ENCODE measurements at places on chromosomes 4 and X.

GRCh38 chr4:7417639-7418038 lies 17.1 kb downstream of the PSAPL1 start:
- DNase-seq: no peak

- DNase-seq: no peak
Observed at GRCh38 chrX:7111518-7111917, 36.0 kb upstream of the STS start.

DNA sequence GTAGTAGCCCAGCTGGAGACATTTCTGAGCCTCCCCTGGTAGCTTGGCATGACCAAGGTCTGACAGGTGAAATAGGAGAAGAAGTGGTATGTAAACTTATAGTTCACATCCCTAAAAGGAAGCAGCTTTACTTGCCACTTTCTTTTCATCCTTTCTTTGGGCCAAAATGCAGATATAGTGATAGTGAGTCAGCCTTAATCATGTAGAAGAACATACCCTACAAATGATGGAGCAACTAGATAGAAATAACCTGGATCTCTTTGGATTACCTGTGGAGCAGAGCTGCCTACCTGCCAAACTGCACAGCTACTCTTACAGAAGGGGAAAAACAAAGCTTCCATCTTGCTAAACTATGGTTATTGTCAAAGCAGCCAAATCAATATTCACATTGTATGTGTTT lies 106.7 kb upstream of the LCORL start:
- no peak for DNase-seq

DNA sequence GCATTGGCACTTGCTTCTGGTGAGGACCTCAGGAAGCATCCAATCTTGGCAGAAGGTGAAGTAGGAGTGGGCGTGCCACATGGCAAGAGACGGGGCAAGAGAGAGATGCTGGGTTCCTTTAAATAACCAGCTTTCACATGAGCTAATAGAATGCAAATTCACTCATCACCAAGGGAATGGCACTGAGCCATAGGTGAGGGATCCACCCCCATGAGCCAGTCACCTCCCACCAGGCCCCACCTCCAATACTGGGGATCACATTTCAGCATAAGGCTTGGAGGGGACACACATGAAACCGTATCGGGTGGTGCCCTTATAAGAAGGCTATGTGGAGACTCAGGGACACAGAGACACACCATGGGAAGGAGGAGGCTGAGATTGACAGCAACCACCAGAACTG lies 140.0 kb upstream of the MSX1 start:
- no peak for DNase-seq

- DNase-seq: no peak
Observed at GRCh38 chr4:123870216-123870876, 473.8 kb downstream of the SPRY1 start.

GRCh38 chr4:176999935-177000543 lies 207.3 kb upstream of the VEGFC start:
- DNase-seq: no peak

- DNase-seq: no peak
Observed at GRCh38 chr4:15354371-15355297, 73.2 kb upstream of the C1QTNF7 start.

GRCh38 chrX:123731987-123732669 lies 724 bp downstream of the THOC2 start:
- DNase-seq: no peak

GRCh38 chrX:118493653-118494297 lies 1.8 kb upstream of the DOCK11 start:
- DNase-seq: no peak

DNA sequence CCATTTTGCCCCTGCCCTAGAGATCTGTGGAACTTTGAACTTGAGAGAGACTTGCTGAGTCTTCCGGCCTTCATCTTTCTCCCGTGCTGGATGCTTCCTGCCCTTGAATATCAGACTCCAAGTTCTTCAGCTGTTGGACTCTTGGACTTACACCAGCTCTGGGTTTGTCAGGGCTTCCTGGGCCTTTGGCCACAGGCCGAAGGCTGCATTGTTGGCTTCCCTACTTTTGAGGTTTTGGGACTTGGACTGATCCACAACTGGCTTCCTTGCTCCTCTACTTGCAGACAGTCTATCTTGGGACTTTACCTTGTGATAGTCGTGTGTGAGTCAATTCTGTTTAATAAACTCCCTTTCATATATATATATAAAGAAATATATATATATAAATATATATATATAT lies 1071.0 kb downstream of the ADGRL3 start:
- no peak for DNase-seq

DNA sequence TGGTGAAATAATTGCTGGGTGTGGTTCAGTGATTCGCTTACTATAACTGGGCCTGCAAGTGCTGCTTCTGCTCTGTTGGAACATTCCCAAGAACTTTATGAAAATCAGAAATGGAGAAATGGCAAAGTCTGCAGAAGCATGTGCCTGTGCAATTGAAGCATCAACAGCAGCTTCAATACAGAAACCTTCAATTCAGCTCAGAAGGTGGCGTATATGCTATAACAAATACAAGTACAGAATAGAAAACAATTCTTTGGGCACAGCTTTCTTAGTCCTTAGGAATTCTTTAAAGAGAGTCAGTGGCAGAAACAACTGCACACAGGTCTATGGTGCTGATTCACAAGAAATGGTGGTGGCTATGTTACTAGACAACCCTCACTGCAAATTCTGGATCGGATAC lies 18.0 kb upstream of the PDHA2 start:
- DNase-seq: no peak

- DNase-seq: no peak
Observed at GRCh38 chr4:68950033-68950432, 1.6 kb downstream of the UGT2A3 start.

DNA sequence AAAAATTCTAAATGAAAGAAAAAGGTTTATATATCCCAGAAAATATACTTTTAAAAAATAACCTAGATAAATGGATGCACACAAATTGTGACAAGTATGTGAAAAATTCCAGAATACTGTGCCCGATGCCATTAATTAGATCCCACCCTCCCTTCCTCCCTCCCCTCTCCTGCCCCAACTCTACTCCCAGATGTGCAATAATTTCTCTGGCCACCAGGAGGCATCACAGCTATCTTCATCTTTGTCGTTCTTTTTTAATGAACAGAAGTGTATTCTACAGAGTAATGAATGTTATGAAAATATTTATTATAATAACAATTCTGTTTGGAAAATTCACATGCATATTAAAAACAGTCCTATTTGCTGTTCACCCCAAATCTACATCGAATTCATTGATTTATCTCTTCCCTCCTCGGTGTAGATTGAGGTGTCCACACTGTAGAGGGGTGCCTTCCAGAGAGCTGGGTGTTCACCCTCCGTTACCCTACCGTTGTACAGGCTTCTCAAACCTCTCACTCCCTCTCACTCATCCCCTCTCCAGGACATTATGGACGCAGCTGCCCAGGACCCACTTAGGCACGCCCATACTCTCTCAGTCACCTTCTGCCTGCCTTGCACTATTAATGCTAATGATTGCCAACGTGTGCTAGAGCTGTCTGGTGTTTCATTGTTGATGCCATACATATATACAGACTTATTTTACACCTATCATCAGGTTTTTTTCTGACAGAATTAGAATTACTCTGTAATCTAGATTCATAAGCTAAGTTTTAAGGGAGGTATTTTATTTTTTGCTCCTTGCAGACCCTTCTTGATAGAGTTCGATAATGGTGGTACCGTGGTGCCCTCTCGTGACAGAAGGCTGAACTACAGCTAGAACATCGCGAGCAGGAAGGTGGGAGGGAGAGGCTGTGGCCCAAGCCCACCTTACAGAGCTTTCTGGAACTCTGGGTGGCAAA lies 14.1 kb downstream of the RAB40AL start:
- DNase-seq: peak; percentile 27

- DNase-seq: no peak
Observed at GRCh38 chr4:137519406-137519805, 12.9 kb downstream of the PCDH18 start.

DNA sequence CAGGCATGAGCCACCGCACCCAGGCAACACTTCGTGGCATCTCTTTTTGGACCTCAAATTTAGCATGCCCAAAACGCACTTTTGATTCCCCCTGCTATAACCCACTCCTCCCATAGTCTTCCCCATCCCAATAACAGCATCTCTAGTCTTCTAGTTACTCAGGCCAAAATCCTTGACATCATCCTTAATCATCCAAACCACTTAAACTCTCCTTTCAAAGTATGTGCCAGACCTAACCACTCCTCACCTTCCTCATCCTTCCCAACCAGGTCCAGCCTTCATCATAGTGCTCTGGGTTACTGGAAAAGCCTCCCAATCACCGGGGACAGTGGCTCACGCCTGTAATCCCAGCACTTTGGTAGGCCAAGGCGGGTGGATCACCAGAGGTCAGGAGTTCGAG lies 41.9 kb downstream of the AFAP1 start:
- DNase-seq: no peak

GRCh38 chrX:150508018-150508417 lies 60.4 kb upstream of the MTM1 start:
- no peak for DNase-seq

DNA sequence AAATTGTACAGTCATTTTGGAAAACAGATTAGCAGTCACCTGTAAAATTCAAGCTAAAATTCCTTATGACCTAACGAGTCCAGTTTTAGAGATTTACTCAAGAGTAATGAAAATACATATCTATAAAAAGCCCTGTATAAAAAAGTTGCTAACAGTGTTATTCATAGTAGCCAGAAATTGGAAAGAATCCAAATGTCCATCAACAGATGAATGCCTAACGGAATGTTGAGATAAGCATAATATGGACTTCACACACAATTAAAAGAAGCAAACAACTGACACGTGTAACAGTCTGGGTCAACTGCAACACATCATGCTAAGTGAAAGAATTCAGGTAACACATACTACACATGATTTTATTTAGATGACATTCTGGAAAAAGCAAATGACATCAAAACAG lies 584.8 kb upstream of the AGA start:
- no peak for DNase-seq

DNA sequence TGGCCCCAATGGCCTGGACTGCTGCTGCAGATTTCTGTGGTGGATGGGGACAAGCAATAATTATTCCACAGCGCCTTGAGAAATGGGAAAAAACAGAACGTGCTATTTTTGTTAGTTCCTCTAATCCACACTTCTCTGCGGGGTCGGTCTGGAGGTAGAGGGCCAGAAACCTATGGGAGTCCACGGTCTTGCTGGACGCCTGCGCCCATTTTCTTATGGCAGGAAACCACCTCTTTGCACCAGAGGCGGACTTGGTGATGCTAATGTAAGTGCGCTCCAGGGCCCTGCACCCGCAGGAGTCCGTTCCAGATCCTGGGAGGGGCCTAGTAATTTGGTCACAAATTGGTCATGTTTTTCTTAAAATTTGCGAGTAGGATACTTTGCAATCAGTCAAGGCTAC lies 25.9 kb upstream of the CLDN24 start:
- DNase-seq: no peak

DNA sequence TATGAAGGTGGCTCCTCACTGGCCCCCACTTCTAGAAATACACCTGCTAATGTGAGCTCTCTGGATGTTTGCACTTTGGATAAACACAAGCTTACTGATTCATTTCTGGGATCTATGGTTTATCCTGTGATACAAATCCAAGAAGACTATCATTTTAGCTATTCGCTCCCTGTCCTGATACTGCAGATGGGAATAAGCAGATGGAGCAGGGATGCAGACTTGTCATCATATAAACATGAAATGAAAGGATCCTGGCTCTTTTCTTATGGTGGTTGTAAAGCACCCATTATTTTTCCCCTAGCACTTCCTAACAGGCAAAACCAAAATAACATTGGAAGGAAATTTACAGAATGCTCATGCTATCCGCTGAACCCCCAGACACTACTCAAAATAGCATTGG lies 162.9 kb upstream of the NOCT start:
- no peak for DNase-seq

DNA sequence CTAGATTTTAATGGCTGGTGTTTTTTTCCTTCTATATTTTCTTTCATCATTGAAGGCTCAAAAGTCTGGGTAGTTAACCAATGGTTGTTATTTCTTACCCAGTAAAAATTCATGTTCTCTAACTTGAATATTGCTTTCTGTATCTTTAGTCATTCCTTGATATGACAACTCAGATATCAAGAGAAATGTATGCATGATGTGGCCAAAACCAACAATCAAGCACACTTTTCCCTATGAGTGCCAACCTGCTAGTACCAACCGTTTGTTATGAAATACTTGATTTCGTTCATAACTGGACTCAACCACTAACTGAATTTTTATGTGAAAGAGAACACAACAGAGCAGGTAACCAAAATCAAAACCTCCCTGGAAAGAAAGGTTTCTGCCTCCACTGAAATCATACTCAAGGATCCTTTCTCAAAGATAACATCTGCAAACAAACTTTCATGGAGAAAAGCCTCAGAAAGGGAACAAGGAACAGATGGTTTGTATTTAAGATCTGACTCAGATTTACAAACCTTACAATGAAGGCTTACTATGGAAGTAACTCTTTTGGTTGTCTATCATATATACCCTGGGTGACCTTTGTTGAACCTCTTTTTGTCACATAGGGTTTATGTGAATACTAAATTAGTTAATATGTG lies 8.3 kb upstream of the VEGFC start:
- no peak for DNase-seq

GRCh38 chr4:153205757-153206156 lies 1.5 kb downstream of the TRIM2 start:
- DNase-seq: no peak

DNA sequence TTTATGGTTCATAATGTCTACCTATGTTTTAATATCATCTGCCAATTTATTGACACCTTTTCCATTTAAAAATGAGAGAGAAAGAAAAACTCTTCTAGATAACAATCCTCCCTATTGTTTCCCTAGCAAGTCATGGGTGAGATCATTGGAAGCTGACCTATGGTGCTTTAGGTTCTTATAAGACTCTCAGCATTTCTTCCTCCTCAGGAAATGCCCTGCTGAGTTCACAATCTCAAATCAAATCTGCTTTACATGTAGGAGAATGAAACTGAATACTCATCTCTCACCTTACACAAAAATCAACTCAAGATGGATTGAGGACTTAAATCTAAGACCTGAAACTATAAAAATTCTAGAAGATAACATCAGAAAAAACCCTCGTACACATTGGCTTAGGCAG lies 267.4 kb downstream of the RAPGEF2 start:
- DNase-seq: no peak

DNA sequence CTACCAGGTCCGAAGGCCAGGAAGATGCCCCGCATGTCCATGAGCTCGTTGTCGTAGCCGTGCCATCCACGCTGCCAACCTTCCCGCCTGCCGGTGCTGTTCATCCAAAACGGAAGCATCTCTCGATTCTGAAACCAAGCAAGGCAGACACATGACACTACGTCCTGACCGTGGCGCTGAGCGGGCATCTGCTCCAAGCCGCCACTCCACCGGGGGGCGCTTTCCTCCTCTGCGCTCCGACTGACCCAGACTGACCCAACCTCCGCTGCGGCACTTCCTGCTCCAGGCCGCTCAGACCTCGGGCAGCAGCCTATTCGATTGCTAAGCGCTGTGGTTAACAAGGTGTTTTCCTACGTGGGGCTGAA lies 120.5 kb downstream of the ENPP6 start:
- DNase-seq: no peak

DNA sequence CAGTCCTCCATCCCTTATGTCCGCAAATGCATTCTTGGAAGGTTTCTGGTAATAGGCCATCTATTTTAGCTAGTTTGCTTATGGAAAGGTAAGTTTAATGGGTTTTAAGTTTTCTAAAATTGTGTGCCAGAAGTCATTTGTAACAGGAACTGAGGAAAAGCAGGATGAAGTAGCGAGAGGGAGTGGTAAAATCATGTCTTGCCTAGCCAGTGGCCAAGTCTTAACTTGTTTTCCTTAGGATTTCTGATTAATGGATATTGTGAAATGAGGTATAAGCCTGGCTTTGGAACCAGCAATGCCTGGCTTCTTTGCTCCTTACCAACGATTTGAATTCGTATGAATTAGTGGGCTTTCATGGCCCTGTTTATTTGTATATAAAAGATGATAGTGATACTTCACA lies 7.3 kb downstream of the SEC24B start:
- no peak for DNase-seq
